Osteoblast (primary cell): ENCODE measurements at places on chromosomes 3 and 15. TPM values are rescaled to one million over a fixed set of nuclear protein-coding genes. Genes with fewer than 3 reads are reported as not detected.

GUCA1C gene
- not detected in 2 replicates for total RNA-seq

SH3GL3 gene
- 0.29 and 0.72 TPM in 2 replicates for total RNA-seq

IVD gene
- total RNA-seq = 38.6 and 46.3 TPM in 2 replicates

DNA sequence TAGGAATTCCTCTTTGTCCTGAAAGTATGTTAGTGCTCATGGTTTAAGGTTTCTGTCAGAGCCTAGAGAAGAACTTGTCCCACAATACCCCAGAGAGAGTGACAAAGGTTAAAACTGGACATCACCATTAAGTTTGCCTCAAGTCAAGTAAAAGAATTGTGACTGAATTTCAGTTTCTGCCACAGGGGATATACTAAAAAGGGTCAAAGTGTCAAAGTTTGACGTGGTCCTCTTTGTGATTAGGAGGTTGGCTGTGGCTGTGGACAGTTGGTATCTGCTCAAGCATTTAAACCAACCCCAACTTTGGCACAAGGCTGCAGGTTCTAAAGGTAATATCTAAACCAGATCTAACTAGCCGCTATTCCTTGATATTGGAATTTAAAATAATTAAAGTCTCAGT is 26.1 kb downstream of the FMN1 start:
- DNase-seq = no peak

- no peak for DNase-seq
Measured at GRCh38 chr15:94671858-94672532, 440.6 kb downstream of the MCTP2 start.

DNA sequence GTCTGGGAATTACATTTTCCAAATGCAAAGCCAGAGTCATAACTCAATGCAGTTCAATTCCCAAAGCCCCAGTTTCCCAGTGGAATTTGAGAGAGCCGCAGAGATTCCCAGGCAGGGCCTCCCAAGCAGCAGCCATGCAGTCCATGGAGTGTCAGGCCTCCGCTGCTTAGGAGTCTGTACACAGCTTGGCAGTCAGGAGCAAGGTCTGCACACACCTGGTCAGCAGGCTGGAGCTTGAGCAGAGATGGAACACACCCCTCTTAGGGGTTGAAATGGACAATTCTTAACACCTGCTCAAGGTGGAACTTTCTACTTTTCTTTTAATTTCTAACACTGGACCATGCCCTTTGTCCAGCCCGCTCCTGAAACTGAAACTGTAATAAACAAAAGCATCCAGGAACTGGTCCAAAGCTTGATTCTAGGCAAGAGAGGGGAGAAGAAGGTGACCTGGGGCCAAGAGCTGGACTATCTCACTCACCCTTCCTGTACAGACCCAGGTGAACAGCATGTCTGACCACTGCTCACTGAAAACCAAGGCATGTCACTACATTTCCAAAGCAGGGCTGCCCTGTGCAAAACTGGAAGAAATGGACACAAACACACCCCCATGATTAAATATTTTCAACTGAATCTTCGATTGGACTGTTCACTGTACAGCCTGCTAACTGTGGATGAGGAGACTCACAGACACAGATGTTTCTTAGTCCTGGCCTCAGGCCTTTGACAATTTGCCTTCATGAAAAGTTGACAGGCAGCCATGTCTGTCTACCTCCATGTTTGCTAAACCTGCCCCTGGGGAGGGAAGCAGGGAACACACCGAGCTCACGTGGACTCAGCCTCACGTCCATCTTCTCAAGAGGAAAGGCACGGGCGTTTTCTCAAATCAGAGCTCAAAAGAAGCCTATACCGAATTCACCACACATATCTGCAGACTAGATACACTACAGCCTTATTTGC is 48.6 kb upstream of the DUSP7 start:
- no peak for DNase-seq

GRCh38 chr3:9345041-9345440 is 17.8 kb upstream of the THUMPD3 start:
- no peak for DNase-seq

DNA sequence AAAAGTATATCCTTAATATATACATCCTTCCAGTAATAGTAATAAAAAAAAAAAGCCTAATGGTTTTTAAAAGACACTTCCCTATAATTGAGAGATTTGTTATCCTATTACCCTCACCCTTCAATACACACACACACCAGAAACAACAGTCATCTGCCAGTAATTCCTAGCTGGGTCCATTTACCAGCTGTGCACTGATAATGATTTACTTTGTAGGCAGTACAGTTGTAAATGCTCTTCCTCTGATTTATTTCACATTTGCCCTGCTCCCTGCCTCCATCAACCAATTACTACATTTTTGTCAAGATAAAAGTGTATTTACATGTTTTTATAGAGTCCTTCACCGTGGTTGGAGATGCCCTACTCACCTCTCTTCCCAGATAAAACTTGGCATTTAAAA is 12.4 kb downstream of the TPM1 start:
- DNase-seq = no peak

DNA sequence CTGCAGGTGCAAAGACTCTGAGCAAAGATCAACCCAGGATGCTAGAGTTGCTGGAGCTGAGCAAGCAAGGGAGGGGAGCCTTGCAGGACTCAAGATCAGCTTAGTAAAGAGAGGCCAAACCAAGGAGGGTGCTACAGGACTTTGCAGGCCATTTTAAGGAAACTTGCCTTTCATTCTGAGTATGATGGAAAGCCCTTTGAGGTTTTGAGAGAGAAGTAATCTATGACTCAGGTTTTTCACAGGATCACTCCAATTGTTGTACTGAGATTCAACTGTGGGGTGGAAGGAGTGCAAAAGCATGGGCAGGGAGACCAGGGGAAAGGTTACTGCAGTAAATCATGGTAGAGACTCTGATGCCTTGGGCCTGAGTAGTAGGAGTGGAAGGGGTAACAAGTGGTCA is 260.4 kb upstream of the GPR149 start:
- DNase-seq = no peak

DNA sequence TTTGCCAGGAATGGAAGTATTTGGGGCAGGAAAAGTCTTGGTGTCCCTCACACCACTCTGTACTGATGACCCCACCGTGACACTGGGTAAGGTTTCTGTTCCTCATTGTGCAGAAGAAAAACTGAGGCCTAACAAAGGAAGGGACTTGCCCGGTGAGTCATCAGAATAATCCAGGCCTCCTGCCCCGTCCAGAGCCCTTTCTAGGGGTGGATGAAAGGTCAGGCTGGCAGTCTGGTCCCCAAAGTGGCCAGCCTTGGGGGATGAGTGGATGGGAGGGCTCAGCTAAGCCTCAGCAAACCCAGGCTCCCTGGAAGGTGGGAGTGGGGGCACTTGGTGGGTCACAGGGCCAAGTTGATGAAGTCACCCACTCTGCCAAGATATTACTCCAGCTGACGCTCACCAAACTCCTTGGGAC is 2.3 kb upstream of the DNAH1 start:
- DNase-seq = peak; percentile 95
